Panc1 (cell line): ENCODE measurements at places on chromosomes 3 and 15. TPM values are rescaled to one million over a fixed set of nuclear protein-coding genes. Genes with fewer than 3 reads are reported as not detected.

IGSF10 gene
- total RNA-seq = 0.10 TPM

CCR5 gene
- not detected for total RNA-seq

ZKSCAN7 gene
- total RNA-seq = not detected

CYP1A2 gene
- total RNA-seq = not detected

RASL12 gene
- total RNA-seq = 0.67 TPM

STAB1 gene
- total RNA-seq = 0.39 TPM

DUOXA1 gene
- total RNA-seq = not detected

ZNF620 gene
- 1.3 TPM for total RNA-seq

SLC22A14 gene
- 0.13 TPM for total RNA-seq

GXYLT2 gene
- total RNA-seq = 6.1 TPM

PPCDC gene
- 26.1 TPM for total RNA-seq

CAND2 gene
- 0.13 TPM for total RNA-seq

DLL4 gene
- 0.31 TPM for total RNA-seq

A4GNT gene
- total RNA-seq = not detected

POLQ gene
- total RNA-seq = 11.9 TPM
